Stimulated activated CD4-positive, alpha-beta T cell treated with anti-CD3 and anti-CD28 coated beads, Interleukin-2, amount 100 ng/mL, for 24 hours (primary cell): ENCODE measurements at places on chromosomes 1 and 21.

DNA sequence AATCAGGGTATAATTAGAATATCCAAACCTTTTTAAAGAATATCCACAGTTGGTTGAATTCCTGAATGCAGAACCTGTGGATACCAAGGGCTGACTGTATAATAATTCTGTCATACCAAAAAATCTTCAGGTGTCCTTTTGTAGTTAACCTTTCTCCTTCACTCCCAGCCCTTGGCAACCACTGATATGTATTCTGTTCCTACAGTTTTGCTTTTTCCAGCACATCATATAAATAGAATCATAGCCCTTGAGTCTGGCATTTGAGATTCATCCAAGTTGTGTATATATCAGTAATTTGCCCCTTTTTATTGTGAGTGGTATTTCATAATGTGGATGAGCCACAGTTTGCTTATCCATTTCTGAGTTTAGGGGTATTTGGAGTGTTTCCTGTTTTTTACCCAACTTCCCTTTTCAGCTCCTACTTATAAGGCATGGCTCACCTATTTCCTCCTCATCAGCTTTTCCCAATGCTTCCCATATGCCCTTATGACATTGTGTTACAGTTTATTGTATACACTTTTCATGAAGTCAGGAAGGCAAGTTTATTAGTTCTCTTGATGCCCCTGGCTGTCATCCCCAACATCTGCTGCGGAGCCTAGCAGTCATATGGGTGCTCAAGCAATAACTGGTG lies 35.0 kb upstream of the AGO1 start:
- no peak for DNase-seq

- DNase-seq = no peak
Measured at GRCh38 chr1:2463396-2463795, 12.7 kb upstream of the PLCH2 start.

DNA sequence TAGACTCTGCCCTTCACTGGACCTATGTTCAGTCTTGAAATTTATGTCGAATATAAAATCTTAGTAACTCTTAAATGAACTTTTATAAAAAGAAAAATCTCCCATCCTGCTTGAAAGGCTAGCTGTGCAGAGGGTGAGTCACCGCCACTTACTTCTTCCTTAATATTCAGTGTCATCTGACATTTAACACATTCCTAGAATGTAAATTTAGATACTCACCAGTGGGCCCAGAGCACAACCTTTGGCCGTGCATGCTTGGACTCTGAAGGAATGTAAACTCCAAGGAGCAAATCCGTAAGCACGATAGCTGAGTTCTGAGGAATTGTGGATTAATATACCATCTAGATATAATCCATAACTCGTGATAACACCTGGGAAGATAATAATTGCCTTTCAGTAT lies 403.3 kb downstream of the KCTD3 start:
- no peak for DNase-seq

- no peak for DNase-seq
Measured at GRCh38 chr1:67815303-67816094, 17.8 kb downstream of the GNG12 start.

- DNase-seq = no peak
Measured at GRCh38 chr1:31920956-31921355, 17.2 kb downstream of the PTP4A2 start.

DNA sequence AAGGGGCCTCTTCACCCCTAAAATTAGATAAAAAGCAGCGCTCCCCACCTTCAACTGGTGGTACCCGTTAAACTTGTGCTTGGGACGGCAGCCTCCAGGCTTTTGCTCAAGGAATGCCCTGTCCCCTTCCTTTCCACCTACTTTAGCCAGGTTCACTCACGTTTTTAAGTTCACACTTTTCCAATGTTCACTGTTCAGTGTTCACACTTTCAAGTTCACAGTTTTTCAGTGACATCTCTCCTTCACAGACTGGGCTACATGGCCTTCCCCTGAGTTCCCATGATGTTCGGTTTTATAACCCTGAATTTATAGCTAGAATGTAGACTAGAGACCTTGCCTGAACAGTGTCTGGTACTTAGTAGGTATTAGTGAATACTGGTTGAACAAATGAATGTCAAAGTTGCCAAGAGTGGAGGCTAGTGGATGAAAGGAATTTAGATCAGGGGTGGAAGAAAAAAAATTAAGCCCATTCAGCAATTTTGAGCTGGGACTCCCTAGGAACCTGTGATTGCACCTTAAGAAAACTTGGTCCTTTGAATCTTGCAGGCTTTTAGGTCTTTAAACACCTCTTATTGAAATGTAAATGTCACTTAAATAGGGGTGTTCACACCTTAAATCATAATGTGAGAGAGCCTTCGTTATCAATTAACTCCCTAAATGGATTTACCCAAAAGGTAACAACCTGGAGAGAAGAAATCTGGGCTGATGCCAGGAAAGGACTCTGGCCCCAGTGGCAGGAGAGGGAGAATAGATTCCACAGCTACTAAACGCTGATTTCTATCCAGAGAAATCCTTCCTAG lies 12.3 kb downstream of the BTG2 start:
- DNase-seq = no peak
